ENCODE measurements at places on chromosomes 11 and 22.

DNA sequence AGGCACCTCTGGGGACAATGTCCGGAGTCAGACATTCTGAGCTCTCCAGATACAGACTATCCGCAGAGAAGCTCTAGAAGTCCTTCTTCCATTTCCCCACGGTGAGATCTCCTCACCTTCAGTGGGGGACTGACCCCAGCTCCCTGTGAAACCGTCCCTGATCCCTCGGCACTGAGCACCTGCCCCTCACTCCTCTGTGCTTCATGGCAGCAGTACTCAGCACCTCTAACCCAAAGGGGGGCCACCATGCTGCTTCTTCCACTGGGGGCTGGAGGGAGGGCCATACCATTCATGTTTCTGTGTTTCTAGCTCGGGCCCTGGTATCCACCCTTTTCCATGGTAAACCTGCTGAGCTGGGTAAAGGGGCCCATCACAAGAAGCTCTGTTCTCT is 321.7 kb downstream of the BRD1 start:
- DNase-seq = no peak

GRCh38 chr11:114621950-114622809 is 26.6 kb upstream of the NXPE4 start:
- DNase-seq = no peak

DNA sequence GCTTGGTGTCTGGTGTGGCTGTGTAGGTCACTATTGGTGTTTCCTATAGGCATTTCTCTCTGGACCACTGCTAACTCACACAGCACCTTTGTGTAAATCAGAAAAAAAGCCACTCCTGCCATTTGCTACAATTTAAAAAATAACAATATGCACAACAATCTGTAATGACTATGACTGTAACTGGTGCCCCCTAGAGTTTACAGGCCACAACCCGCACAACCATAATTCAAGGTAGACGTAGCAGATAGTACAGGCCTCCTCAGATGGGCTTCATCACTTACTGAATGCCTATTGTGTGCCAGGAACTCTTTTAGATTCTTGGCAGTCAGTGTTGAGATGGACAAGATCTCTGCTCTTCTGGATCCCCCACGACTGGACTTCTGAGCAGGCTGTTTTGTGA is 47.7 kb downstream of the SYT9 start:
- no peak for DNase-seq

DNA sequence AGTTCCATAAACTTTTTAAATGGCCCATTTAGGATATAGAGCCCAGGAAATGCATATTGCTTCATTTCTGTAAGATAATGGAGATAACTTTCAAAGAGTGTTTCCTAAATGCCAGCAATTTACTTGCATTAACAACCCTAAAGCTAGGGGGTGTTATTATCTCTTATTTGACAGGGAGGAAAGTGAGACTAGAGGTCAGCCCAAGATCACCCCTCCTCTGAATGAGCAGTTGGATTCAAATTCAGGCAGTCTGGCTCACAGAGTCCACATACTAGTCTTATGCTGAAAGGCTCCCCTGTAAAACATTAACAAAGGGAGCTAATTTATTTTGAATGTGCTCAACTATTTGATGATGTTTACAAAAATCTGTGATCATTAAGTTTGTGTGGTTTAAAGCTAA is 49.9 kb upstream of the TRIM77 start:
- DNase-seq = no peak

GRCh38 chr11:62492586-62492985 is 54.0 kb downstream of the AHNAK start:
- no peak for DNase-seq

DNA sequence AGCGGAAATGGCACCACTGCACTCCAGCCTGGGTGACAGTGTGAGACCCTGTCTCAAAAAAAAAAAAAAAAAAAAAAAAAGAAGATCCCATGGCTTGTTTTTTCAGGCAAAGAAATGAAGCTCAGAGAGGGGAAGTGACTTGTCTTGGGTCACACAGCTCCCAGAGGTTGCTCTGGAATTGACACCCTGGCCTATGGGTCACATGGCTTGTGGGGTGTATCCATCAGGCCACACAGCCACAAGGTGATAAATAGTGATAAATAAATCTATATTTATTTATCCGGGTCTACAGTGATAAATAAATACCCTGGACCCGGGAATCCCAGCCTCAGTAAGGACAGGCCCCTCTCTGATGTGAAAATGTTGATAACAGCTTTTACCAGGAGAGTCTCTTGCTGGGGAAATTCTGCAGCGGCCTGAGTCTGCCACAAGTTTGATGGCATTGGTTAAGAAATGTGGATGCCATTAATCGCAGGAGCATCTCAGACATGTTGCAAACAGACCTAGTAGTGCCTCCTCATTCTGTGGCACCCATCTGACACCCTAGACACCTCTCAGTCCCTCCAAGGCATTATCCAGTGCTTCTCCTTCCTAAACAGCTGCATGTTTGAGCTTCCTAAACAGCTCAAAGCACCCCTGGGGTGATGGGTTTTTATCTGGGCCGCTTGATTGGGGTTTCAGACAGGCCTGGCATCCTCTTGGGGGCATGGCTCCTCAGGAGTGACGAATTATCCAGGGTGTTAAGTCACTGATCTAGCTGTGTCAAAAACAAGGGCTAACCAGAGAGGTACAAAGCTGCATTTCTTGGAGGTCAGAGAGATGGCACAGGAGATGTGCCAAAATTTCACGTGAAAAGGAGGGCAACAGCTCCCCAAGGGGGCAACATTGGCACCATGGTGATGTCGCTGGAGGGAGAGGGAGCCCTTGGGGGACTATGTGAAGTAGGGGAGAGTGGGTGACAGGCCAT is 1.9 kb upstream of the EMID1 start:
- DNase-seq = no peak

DNA sequence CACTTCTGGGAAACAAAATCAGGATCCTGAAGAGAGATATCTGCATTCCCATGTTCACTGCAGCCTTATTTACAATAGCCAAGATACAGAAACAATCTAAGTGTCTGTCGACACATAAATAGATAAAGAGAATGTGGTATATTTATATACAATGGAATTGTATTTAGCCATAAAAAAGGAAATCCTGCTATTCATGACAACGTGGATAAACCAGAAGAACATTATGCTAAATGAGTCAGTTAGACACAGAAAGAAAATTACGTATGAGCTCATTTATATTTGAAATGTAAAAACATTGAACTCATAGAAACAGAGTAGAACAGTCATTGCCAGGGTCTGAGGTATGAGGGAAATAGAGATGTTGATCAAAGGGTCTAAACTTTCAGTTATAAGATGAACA is 6.1 kb downstream of the MRPL17 start:
- DNase-seq = no peak

DNA sequence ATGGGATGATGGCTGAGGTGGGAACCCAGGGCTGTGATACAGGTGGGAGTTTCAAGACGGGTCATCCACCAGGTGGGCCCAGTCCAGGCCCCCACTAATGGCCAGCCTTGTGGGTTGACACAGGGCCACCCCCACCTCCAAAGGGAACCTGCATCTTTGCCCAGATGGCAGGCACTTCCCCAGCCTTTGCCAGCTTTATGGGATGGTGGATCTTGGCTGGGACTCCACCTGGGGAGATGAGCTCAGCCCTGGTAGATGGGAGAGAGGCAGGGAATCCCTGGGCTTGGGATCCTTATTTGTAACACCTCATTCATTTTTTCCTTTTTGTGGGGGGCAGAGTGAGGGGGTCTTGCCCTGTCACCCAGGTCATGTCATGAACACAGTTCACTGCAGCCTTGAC is 33.4 kb downstream of the CD82 start:
- no peak for DNase-seq

DNA sequence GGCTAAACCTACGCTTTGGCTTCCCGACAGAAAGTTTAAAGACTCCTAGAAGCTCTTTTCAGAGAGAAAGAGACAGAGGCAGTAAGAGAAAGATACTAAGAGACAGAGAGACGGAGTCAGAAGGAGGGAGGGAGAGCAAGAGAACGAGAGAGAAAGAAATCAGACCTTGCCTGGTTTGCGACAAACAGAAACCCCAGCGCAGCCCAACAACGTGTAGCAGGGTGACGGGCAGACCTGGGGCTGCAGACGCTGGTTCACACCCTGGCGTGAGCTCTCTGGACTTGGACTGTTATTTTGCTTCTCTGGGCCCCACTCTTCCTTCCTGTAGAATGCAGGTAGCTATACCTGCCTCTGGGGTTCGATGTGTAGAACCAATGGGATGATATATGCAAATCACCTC is 244.4 kb upstream of the SYN3 start:
- no peak for DNase-seq

DNA sequence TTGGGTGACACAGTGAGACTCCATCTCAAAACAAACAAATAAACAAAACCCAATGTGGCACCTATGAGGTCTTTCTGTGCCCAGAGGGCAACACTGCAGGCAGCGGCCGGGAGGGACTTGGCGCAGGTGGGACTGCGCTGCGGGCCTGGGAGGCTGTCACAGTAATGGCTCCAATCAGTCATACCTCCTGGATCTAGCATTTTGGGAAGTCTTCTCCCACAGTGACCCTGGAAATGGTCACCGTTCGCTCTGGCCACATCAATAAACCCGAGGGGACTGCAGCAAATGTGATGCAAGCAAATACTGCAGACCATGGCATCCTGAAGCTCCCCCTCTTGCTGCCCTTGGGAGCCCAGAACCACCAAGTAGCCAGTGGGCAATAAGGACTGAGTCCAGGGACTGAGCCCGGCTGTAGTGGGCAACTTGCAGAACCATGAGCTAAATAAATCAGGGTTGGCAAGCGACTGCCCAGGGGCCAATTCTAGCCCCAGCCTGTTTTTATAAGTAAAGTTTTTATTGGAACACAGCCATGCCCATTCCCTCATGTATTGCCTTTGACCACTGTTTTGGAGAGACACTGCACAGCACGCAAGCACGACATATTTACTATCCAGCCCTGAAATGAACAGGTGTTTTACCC is 15.4 kb downstream of the SHANK2 start:
- no peak for DNase-seq
